Upper lobe of right lung (tissue), 1 donor: ENCODE measurements at places on chromosomes 12 and 14. TPM values are rescaled to one million over a fixed set of nuclear protein-coding genes. Genes with fewer than 3 reads are reported as not detected.

DNA sequence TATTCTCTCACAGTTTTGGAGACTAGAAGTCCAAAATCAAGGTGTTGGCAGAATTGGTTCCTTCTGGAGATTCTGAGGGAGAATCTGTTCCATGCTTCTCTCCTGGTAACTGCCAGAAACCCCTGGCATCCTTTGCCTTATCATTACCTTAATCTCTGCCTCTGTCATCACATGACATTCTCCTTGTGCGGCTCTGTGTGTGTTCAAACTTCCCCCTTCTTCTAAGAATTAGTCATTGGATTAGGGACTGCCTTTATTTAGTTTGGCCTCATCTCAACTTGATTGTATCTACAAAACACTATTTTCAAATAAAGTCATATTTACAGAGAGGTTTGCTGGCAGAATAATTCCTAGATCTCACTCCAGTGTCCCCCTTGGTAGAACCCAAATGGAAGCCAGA lies 68.9 kb downstream of the ZNF641 start:
- no peak for DNase-seq

DNA sequence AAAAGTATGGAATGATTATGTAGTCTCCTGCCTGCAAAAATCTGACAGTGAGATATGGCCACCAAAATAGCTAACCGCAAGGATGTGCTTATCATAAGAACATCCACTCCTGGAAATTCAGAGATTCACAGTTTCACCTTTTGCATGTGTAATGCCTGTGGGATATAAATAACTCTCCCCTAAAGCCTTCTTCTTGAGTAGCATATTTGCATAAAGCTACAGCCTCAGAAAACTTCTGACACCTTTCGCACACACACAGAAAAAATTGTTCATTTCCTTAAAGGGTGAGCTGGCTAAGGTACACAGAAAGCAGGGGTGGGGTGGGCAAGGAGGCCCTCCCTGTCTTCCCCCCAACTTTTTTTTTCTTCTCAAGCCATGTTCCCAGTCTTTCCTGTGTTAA lies 3.1 kb upstream of the IGF1 start:
- no peak for DNase-seq

The MYH6 gene
- total RNA-seq = 3.4 TPM

The C12orf76 gene
- 25.0 TPM for total RNA-seq

DNA sequence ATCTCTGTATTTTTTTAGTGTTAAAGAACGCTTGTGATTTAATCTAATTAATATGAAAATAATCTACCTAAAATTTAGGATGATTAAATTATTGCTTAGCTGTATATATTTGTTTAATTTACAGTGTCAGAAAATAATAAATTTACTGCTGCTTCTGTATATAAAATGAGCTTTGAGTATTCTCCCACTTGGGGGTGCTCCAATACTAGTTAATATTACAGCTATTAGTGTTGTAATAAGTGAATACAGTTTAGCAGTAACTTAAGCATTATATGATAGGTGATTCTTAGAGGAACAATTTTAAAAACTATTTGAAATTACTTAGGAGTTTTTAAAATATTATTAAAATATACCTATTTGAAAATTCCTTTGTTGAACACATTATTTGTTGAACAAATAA lies 62.2 kb downstream of the PAPOLA start:
- DNase-seq = no peak

The MUCL1 gene
- not detected for total RNA-seq

DNA sequence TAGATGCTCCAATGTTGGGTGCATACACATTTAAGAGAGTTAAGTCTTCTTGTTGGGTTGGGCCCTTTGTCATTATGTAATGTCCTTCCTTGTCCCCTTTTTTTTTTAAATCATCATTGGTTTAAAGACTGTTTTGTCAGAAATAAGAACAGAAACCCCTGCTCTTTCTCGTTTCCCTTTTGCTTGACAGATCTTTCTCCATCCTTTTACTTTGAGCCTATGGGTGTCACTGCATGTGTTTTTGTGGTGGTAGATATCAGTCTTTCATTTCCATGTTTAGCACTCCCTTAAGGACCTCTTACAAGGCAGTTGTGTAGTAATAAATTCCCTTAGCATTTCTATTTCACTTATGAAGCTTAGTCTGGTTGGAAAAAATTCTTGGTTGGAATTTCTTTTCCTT lies 47.4 kb downstream of the RTN1 start:
- no peak for DNase-seq

GRCh38 chr12:63804746-63805145 lies 25.0 kb downstream of the RXYLT1 start:
- no peak for DNase-seq

DNA sequence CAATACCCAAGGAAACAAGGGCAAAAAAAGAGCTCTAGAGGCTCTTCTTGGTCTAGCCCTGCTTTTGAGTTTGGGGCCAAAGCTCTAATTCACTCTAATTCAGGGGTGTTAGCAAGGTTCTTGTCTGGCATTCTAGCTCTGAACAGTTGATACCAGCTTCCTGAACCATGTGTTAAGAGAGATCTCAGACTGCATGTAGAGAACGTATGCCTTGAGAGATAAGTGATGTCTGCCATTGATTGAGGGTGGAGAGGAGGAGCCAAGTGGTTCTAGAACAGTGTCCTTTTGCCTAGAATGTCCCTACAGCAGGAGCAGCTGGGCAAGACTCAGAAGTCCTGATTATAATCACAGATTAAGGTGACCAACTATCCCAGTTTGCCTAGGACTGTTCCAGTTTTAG lies 18.2 kb upstream of the POC1B start:
- DNase-seq = no peak

DNA sequence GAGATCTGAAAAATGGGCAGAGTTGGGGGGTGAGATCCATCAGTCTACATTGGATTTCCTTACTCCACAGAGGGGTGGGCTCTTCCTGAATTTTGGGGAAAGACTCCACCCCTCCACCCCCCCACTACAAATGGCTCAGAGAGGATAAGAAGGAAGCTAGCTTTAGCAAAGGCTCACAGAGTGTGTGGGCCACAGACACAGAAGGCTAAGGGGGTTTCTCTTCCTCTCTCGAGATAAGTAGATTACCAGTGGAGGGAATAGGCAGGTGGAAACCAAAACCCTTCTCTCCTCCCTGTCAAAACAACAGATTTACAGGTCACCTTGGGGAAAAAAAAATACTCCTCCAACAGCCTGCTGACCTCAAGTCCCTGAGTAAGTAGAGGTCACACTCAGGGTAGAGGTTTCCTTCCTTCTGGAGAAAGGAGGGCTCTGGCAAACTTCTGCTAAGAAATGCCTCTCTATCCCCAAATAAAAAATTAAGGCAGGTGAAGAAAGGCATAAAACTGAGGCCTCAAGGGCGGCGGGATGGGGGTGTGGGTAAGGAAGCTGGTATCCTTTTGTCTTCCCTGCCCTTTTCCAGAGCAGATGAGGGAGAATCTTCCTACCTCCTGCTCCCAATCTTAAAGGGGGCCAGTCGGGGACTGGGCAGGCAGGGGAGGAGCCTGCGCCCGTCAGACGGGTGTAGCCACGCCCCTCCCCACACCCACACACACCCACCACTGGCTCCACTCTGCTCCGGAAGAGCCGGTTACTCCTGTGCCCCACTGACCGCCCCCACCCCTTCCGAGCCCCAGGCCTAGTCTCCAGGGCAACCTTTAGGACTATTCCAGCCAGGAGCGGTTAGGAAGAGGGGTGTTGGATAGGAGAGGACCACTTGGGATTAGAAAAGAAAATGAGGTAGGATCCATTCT lies 1.9 kb upstream of the BAZ2A start:
- peak; percentile 91 for DNase-seq

The MORN3 gene
- total RNA-seq = 0.67 TPM

The MSI1 gene
- 0.46 TPM for total RNA-seq

DNA sequence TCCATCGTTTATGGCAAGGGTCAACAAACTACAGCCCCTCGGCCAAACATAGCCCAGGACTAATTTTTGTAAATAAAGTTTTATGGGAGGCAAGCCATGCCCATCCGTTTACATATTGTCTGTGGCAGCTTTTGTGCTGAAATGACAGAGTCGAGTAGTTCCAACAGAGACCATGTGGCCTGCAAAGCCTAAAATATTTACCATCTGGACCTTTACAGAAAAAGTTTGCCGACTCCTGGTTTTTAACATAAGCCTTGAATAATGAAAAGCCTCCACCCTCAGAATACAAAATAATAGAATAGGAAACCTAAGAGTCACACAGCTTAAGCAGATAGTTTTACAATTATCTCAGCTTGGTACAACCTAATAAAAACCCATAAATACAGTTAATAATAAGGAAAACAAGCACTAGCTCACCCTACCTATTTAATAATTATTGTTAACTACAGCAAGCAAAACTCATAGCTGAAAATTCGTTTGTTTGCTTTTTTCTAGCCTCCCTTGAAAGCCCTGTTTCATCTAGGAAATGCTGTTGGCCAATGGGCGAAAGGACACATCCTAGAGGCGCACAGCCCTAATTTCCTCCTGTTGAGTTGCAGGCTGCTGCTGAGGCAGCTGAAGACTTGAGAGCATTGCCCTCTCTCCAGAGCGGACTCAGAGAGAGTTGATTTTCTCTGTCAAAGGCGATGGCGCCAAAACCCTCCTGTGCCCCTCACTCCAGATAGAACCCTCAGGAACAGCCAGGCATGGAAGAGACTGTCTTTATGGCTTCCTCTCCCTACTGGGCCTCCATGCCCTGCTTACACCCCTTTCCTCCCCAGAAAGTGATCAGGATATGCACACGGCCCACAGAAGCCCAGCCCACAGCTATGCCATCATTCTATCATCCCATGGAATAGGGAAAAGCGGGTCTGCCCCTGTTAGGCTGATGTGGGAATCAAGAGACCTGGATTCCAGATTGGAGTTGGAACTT lies 107.2 kb downstream of the DPF3 start:
- DNase-seq = no peak

GRCh38 chr12:110253176-110253575 lies 27.9 kb upstream of the ATP2A2 start:
- peak; percentile 63 for DNase-seq

GRCh38 chr12:32702946-32703345 lies 23.8 kb downstream of the DNM1L start:
- no peak for DNase-seq

- DNase-seq = no peak
These were observed 2.0 kb upstream of the SETD1B start for GRCh38 chr12:121801595-121802484.

DNA sequence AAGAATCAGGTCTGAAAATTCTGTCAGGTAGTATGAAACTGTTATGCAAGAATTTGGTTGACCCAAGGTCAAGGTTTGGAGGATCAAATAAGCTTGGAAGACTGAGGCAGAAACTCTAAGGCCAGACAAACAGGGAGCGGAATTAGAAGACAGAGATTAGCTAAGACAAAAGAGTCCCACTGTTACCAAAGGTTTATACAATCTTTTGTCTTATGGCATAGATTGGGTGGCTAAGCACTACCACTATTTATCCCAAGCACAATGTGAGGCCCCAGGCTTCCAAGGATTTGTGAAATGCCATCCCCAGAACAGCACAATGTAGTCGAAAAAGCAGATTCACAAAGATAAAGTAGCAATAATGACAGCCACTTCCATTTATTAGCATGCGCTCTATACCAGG lies 311.2 kb downstream of the SEC23A start:
- no peak for DNase-seq

The ADCK1 gene
- 8.5 TPM for total RNA-seq
